ENCODE measurements at places on chromosomes 12 and 14.

DNA sequence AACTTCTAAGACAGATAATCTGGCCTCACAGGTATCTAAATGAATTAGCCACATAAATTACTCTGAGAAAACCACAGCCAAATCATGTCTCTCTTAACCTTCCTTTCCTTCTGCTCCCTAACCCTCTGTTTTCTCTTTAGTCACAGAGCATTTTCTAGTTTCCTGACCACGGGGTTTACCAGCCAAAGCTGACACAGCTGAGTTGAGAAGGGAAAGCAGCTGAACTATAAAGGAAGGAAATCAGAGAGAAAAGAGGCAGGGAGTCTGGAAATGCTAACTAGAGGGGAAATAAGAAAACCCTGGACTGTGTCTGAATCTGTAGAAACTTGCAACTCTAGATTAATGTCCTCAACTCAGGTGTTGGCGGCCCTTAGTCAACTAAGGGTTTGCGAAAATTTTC lies 24.4 kb downstream of the ANKS1B start:
- H3K36me3 ChIP-seq: no peaks in the 10 kb centered on the region
- no peak overlapping the region for H3K27ac ChIP-seq
- H3K4me1 ChIP-seq: no peaks in the 10 kb centered on the region
- H3K27me3 ChIP-seq: no peaks in the 10 kb centered on the region
- H3K4me3 ChIP-seq: no peak overlapping the region

DNA sequence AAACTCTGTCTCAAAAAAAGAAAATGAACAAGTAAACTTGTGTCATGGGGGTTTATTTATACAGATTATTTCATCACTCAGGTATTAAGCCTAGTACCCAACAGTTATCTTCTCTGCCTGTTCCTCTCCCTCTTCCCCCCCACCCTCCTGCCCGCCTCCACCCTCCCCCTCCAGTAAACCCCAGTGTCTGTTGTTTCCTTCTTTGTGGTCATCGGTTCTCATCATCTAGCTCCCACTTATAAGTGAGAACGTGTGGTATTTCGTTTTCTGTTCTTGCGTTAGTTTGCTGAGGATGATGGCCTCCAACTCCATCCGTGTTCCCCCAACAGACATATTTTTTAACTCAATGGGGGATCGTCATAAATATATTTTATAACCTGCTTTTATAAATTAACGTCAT lies 12.3 kb downstream of the IL31 start:
- no peak overlapping the region for H3K27ac ChIP-seq
- no peak overlapping the region for H3K4me3 ChIP-seq
- H3K36me3 ChIP-seq: no peaks in the 10 kb centered on the region
- H3K4me1 ChIP-seq: no peaks in the 10 kb centered on the region
- DNase-seq: no peak
- no peaks in the 10 kb centered on the region for H3K27me3 ChIP-seq

DNA sequence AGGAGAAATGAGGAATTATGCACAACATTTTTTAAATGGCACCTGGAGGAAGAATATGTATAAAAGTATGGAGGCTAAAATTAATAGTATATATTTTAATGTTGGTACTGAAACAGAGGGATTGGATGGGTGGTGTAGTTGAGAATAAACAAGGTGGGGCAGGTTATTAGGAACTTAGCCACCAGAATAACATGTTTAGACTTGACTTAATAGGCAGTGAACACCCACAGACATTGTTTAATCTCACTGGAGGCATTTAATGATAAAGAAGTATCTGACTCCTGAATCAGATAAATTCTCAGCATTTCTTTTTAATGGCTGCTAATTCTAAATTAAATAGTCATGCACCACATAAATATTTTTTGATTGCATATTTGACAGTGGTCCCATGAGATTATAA lies 139.7 kb downstream of the CNTN1 start:
- H3K4me1 ChIP-seq: peaks cover 4% of the 10 kb centered on the region
- no peaks in the 10 kb centered on the region for H3K36me3 ChIP-seq
- H3K27ac ChIP-seq: no peak overlapping the region
- no peaks in the 10 kb centered on the region for H3K27me3 ChIP-seq
- no peak overlapping the region for H3K4me3 ChIP-seq

DNA sequence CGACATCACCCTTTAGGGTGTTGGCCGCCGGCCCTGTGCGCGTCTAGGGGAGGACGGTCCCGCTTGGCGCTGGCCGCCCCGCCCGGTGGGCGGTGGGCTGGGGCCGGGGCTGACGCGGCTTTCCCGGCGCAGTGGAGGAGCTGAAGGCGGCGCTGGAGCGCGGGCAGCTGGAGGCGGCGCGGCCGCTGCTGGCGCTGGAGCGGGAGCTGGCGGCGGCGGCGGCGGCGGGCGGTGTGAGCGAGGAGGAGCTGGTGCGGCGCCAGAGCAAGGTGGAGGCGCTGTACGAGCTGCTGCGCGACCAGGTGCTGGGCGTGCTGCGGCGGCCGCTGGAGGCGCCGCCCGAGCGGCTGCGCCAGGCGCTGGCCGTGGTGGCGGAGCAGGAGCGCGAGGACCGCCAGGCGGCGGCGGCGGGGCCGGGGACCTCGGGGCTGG lies 3.6 kb downstream of the TNFAIP2 start:
- H3K4me1 ChIP-seq: peaks cover 42% of the 10 kb centered on the region
- no peaks in the 10 kb centered on the region for H3K27me3 ChIP-seq
- no peaks in the 10 kb centered on the region for H3K36me3 ChIP-seq
- H3K4me3 ChIP-seq: peak overlapping the region; percentile 34
- DNase-seq: no peak

DNA sequence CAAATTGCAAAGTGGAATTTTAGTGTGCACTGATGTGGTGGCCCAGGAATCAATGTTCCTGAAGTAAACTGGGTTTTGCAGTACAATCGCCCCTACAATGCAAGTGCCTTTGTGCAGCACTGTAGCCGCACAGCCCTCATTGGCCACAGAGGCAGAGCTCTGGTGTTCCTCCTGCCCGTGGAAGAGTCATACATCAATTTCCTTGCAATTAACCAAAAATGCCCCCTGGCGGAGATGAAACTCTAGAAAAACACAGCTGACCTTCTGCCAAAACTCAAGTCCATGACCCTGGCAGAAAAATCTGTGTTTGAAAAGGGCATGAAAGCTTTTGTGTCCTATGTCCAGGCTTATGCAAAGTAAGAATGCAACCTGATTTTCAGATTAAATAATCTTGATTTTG lies 117.9 kb upstream of the PRB2 start:
- no peaks in the 10 kb centered on the region for H3K27me3 ChIP-seq
- no peaks in the 10 kb centered on the region for H3K36me3 ChIP-seq
- no peak overlapping the region for H3K4me3 ChIP-seq
- H3K4me1 ChIP-seq: no peaks in the 10 kb centered on the region
- no peak overlapping the region for H3K27ac ChIP-seq
- no peak for DNase-seq

DNA sequence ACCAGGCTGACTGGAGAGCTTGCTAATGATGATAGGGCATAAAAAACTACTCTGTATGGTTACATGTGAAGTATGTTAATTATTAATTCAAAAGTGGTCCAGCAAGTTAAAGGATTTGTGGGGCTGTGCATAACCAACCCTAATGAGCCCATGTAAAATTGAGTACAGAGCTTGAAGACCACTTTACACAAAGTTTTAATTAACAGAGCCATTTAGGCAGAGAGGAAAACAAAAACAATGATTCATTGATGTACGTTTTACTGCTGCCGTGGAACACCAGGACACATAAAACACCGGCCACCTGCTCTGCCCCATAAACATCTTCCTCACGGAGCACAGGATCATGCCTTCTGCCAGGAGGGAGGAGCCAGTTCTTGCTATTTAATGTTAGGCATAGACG lies 83.5 kb downstream of the RIMBP2 start:
- H3K4me3 ChIP-seq: no peak overlapping the region
- H3K27me3 ChIP-seq: no peaks in the 10 kb centered on the region
- no peak for DNase-seq
- H3K4me1 ChIP-seq: no peaks in the 10 kb centered on the region
- H3K27ac ChIP-seq: no peak overlapping the region

GRCh38 chr14:25832585-25832984 lies 765.2 kb downstream of the NOVA1 start:
- H3K36me3 ChIP-seq: no peaks in the 10 kb centered on the region
- no peak overlapping the region for H3K4me3 ChIP-seq
- H3K27me3 ChIP-seq: no peaks in the 10 kb centered on the region

DNA sequence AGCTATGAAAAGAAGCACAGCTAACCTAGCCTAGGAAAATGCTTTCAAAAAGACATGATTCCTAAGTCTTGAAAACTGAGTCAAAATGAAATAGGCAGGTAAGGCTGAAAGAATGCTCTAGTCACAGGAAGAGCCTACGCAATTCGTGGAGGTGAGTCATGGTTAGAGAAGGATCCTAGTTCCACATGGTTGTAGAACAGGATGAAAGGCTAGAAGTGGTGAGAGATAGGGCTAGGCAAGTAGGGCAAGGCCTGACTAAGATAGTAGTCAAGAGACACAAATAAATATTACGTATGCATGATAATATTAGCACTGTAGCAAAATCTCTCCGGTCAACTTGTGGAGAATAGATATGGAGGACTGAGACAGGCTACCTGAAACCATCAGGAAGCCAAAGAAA lies 47.2 kb downstream of the PLCZ1 start:
- H3K4me3 ChIP-seq: no peak overlapping the region
- no peaks in the 10 kb centered on the region for H3K36me3 ChIP-seq
- no peak overlapping the region for H3K27ac ChIP-seq

All from testis (tissue), 5 donors.